ENCODE measurements at places on chromosomes 7 and 10. TPM values are rescaled to one million over a fixed set of nuclear protein-coding genes. Genes with fewer than 3 reads are reported as not detected.

The SUGCT gene
- 1.4 TPM for polyA plus RNA-seq

DNA sequence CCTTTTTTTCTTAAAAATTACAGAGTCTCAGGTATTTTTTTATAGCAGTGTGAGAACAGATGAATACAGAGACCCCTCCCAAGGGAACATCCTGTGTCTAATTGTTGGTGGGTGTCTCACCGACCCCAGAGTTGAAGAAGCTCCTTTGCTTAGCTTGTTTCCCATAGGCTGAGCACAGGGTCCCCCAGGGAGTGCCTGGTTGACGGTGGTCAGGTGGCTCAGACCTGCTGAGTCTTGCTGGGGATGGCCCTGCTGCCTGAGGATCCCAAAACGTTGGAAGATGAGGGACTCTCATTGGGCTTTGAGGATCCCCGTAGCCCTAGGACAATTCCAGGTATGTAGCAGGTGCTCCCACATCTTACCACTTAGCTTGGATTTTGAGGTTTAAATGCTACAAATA is 19.5 kb downstream of the SCART1 start:
- no peak for DNase-seq

GRCh38 chr7:52154382-52154781 is 837.8 kb upstream of the COBL start:
- DNase-seq, result peak; percentile 12

DNA sequence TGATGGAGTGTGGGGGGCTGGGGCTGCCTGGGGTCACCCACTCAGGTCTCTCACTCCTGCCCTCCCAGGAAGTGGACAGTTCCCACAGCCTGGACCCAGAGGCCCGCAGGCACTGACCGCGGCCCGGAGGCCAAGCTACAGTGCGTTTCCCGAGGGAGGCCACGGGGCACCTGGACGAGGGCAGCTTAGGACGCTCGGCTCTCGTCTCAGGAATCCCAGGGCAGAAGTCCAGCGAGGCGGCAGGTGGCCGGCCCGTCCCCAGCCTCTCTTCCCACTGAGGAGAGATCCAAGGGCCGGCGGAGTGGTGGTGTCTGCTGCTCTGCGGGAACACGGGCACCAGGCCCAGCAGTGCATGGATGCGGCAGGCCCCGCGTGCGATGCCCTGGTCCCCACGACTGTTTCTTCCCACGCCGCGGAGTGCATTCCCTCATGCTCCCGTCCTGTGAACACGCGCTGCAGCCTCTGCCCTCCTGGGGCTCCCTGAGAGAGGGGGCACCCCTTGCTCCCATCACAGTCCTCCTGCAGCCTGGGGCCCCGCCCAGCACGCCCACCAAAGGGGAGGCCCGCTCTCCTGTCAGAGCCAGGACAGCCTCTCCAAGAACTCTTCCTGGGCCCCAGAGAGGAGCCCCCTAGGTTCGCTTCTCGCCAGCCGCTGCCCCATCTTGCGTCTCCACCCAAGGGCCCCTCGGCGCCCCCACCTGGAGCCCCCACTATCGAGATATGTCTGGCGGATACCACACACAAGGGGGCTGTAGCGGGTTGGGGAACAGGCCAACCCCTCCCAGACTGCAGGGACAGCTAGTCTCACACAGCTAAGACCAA is 24.3 kb upstream of the GPR146 start:
- no peak for DNase-seq

DNA sequence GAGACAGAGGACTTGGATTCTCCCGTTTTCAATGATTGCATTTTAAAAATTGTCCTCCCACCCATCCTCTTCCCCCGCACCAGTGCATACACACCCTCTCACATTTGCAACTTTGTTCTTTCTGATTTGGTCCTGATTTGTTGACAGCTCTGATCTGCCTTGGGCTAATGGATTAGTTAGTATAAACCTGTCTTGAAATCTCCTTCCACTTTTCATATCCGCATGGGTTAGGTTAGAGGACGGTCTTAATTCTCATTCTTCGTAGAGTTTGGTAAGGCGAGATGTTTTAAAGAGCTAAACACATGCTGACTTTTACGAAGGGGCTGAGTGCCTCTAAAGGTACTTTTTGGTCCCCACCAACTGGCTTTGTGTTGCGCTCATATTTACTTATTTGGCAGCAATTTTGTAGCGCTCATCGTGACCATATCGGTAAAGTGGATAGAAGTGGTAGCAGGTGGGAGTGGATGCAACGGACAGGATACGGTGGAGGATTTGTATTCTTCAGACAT is 1.1 kb downstream of the AHR start:
- DNase-seq, result no peak
